ENCODE measurements at places on chromosomes 6 and 20.

DNA sequence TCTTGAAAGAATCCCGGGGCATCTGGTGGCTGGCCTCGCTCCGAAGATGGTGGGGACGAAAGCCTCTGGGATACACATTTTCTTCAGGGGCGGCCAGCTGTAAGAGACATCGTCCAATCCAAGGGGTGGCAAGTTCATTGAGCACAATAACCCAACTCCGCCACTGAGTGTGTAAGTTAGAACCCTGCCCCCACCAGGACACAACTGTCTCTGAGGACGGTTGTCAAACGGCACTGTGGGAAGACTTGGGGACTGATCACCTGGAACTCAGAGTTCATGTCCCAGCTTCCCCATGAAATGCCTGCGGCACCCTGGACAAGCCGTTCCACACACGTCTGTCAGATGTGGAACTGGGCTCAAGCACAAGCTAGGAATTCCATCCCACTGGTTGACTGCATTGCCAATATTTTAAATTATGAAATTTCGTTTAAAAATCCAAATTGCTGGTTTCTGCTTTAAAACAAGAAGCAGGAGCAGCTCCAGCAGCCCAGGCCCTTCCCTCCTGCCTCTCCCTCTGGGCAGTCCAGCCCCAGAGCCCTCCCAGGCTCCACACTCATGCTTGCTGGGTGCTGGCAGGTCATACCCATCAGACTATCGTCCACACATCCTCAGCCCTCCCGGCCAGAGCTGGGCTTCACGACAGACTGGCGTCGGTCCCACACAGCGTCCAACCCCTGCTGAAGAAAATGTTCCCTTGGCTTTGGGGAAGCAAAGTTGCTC is 80.9 kb upstream of the AFDN start:
- DNase-seq: no peak

DNA sequence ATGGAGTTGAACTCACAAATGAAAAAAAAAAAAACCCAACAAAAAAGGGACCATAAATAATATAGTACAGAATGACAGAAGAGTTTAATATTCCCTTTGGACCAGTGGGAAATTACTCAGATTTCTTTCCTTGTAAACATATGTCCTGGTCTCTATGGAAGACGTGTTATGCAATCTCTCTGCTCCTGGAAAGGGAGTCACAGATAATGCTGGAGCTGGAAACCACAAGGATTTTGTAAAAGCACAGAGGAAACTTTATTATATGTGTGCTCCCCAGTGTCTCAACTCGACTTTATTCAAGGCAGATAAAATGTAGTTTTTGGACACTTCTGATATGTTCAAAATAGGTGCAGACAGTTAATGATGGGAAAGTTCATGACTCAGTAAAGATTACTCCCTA is 88.1 kb upstream of the ZFP64 start:
- DNase-seq: no peak

GRCh38 chr6:122372647-122373046 is 26.8 kb upstream of the HSF2 start:
- DNase-seq: peak; percentile 7

DNA sequence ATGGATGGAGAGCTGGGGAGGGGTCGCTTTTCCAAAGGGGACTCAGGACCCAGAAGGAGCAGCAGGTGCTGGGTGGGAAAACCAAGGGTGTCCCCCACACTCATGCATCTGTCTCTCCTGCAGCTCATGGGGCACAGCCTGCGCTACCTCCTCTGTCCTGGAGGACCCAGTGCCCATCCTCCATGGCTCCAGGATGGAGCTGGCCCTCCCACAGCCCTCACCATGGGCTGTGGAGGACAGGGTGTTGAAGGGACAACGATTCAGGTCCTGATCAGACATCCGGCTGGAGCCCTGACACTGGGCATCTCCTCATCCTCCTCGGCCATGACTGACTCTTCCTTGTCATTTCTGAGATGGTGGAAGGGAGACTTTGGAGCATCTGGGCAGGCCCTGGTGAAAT is 97.9 kb upstream of the SULF2 start:
- DNase-seq: no peak

DNA sequence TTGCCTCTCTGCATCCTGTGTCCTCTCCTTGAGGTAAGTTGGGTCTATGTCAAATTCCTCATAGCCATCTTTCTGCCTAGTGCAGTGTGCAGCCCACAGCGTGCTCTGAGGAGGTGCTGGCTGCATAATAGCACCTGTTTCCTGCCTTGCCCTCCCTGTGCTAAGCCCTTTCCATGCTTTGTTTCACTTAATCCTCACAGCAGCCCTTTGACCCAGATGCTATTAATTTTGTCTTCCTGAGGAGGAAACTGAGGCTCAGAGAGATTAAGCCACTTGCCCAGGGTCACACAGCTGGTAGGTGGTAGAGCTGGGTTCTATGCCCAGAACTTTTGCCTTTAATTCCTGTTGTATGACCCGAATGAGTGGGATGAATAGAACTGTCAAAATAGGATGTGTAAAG is 13.5 kb downstream of the FAM83D start:
- DNase-seq: no peak

DNA sequence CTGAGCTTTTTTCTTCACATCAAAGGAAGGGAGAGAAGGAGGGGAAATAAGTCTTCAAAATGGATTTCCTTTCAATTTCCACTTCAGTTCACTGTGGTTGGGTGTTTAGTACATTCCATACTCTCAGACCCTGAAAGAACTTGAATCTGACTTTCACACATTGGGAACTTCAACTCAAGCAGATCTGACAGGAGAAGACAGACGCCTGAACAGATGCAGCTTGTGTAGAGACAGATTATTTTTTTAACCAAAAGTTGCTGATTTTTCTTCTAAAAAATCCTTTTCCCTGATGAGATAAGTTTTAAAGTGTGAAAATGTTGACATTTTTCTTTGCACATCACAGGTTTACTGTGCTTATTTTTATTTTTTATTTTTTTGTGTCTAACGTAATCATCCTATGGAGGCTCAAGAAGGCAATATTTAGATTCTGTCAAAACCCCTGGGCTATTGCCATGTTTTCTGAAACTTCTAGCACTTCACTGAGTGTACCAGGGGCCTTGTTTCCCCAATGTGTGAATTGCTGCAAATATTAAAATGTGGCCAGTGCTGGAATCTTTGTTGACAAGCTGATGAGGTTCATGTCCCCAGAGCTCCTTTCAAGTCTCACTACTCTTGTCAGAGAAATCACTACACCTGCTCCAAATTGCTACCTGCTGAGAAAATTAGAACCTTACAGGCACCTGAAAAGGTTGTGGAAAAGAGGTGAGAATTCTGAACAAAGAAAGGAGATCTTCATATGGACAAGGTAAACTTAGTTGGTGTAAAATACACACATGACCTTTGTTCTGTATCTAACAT is 214.8 kb upstream of the BTBD3 start:
- no peak for DNase-seq

DNA sequence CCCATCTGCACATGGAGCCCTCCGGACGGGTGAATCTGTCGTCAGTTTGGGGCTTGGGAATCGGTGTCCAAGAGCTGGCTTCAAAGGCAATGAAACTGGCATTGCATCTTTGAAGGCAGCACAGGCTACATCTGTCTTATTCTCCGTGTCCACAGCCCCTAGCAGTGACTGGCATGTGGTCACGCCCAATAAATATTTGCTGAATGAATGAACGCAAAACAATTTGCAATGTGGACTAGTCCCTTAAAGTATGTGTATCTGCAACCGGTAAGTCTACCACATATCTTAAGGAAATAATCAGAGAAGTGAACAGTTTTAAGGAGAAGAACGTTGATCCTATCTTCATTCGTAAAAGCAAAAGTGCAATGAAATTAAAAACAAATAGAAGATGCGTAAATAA is 8.0 kb upstream of the PMEPA1 start:
- DNase-seq: no peak

DNA sequence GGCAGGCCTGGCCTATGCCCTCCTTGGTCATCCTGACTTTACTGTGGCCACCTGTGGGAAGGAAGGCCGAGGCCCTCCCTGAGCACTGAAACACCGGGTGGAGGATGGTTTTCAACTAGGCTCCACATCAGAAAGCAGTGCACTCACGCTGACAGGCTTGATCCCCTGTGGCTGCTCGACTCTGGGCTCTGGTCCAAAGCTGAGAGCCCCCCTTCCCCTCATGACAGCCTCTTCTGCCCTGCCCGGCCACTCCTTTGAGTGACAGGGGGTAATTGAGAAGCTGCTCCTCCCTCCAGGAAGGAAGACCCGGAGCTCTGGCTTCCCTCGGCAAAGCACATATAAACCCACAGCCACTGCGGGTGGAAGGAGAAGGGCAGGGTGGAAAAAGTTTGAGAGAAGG is 43.6 kb downstream of the MUC22 start:
- no peak for DNase-seq

DNA sequence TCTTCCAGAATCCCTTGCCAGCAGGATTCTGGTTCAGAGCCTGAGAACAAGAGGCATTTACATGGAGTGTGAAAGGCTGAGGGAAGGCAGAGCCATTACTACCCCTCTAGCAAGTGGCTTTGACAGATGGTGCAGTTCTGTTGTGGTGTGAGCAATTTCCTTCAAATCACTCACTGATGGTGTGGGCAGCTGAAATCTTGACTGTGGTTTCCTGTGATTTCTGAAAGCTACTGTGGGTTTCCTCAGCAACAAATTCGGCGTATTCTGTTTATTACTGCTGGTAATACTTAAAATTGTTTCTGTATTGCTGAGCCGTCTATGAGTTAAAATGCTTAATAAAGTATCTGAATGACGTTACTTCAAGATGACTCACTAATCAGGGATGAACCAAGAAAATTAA is 181.5 kb upstream of the TCF21 start:
- DNase-seq: no peak

Data from smooth muscle cell of the brain vasculature (primary cell).